Stimulated activated CD4-positive, alpha-beta T cell treated with anti-CD3 and anti-CD28 coated beads, Interleukin-15, amount 100 ng/mL, for 48 hours (primary cell): ENCODE measurements at places on chromosomes 7 and 10.
A peak's percentile ranks its signal among the peaks of the same experiment; 100 is the strongest.

GRCh38 chr10:16674147-16674703, 143.0 kb downstream of the RSU1 start:
- DNase-seq, result no peak

DNA sequence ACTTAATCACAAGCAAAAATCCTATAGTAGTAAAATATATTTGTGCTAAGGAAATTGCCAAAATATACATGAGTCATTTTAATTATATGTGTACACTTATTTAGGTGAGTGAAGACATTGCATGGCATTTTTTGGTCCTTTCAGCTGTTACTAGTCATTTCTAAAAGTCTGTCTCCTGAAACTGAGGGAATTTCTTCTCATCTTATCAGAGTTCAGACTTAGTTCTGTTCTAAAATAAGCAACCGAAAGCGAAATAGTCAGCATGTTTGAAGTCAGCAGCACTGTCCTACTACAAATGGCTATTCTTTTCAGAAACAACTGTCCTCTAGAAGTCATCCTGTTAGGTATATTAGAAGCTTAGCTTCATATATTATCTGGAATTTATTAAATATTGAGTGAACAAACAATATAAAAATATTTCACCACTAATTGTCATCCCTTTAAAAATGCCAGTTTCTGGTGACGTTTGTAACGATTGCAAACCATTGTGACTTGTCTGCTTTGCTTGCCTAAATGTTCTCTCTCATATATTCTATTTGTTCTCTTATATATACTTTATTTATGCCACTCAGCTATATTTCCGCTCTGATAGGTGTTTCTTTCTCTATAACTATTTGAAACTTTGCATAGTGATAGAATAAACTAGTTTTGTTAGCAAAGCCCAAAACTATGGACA, 227.4 kb upstream of the KAT6B start:
- no peak for DNase-seq

DNA sequence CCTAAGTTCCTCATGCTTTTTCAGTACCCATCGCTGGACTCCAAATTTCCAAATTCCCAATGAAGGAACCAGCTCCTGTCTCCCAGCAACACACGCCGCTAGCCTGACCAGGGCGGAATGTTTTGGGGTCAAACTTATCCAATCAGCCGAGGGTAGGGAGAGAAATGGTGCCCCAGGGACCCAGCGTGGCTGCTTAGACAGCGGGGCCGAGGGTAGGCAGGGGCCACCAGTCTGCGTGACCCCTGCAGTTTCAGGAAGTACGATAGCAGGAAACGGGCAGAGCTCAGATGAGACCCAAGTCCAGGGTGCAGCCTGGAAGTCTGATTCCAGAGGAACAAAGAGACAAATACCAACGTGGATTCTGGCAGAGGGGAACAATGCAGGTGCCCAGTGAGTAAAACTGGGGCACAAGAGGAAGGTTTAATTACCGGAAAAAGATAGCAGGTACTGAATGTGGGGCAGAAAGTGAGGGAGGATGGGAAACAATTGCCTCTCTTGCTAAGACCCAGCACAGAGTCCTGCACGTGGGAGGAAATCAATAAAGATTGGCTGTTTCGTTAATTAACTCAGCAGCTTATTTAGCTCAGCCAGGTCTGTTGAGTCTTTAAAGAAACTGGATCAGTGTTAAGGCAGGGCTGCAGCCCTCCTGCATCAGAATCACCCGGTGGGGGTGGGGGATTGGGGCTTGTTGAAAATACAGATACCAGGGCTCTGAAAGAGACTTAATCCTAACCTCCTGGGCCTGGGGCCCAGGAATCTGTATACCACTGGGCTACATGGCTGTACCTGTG, 50.4 kb upstream of the NFE2L3 start:
- DNase-seq, result no peak

DNA sequence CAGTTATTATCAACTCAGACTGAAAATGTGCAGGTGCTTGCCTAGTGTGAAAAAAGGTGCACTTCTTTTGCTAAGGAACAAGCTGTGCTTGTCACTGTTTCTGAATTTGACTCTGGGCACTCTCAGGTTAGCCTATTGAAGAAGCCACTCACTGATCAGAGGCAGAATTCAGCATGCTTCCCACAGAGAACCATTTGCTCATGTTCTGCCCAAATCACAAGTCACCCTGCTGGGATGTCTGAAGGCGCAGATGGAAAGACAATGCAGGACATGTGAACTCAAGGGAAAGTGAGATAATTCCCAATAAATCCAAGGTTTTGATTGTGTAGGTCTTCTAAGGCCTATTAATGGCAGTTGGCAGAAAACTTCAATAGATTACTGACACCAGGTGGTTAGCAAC, 47.8 kb upstream of the CSTF2T start:
- DNase-seq, result no peak

DNA sequence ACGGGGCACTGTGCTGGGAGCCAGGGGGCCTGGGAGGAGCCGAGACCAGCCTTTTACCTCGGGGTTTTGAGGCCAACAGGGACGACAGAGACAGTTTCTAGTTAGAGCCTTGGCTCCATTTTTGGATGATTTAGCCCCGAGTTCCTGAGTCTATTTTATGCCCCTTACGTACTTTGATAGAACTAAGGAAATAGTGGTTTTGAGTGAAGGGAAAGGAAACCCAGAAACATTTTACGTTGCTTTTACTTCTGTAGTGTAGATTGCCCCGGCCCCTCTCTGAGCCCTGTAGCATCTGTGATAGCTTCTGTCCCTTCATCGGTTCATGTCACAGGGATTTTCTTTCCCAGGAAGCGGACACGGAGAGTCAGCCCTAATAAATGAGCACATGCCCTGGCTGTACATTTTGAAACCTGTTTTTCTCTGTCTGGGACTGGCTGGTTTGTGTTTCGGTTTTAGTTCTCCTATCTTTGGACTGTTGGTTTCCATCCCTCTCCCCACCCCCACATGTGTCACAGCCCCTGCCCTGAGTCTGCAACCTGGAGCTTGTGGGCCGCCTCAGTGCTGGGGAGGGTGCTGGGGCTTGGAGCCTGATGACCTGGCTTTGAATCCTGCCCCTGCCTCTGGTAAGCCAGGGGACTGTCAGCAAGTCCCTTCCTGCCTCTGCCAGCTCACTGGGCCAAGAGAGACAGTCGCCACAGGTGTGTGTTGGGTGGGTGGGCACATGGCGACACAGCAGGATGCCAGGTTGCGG, 6.9 kb upstream of the ORAI2 start:
- DNase-seq, result peak; percentile 77
